ENCODE measurements at places on chromosomes 7 and 10.

- no peak for DNase-seq
Measured at GRCh38 chr7:94452239-94452638, 57.4 kb upstream of the CASD1 start.

DNA sequence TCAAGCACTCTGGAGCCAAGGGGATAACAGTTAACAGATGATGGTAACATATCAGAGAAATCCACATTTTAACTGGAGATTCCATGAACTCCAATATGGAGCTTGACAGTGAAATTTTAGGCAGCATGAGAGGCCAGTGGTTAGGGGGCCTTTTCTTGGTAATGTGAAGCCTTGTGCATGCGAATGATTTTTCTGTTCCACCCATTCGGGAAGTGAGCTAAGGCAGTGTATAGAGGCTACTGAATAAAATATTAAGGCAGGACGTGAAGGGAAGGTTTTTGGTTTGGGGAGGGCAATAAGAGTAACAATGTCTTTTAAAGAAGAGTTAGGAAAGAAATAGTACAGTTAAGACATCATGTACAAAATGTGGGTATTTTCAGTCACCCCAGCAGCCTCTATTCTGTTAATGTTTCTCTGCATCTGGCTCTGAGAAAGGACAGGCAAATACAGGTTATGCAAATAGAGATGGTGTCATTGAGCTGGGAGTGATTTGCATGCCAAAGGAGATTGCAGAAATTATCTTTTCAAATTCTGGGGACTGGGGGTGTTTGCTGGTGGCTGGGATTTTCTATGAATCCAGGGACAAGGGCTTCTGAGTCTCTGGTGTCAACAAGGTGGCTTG lies 6.8 kb upstream of the TAS2R60 start:
- DNase-seq = no peak

- DNase-seq = no peak
Measured at GRCh38 chr10:101576211-101576863, 11.7 kb downstream of the POLL start.

GRCh38 chr10:4337563-4337962 lies 488.4 kb upstream of the AKR1E2 start:
- DNase-seq = no peak

DNA sequence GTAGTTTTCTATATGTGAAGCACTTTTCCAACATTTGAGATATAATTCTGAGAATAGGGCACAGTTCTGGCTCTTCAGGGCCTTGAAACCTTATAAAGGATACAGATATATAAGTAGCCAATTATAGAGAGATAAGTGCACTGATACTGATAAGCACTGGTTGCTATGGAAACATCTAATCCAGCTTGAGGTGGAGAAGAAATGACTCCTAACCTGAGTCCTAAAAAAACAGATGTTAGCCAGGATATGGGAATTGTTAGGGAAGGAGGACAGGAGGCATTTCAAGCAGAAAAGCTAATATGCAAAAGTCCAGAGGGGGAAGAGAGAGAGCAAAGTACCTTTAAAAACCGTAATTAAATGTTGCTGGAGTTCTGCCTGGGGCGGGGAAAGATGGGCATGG lies 30.8 kb downstream of the STRIP2 start:
- no peak for DNase-seq

DNA sequence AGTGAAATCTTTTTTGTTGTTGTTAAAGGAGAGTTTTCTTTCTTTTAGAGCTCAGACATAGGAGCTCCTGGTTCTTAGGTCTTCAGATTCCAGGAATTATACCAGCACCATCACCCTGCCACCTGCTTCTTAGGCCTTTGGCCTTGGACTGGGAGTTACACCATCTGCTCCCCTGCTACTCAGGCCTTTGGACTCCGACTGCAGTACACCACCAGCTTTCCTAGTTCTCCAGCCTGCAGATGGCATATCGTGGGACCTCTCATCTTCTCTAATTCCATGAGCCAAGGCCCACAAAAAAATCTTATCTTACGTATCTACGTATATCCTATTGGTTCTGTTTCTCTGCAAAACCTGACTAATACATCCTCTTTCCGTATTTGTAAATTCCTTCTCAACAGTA lies 5.1 kb upstream of the TACC2 start:
- DNase-seq = no peak

- DNase-seq = no peak
Measured at GRCh38 chr10:37576154-37576553, 281.3 kb downstream of the ZNF248 start.

GRCh38 chr7:111137296-111138192 lies 46.6 kb downstream of the LRRN3 start:
- DNase-seq = peak; percentile 5

GRCh38 chr7:31986878-31987518 lies 83.2 kb downstream of the PDE1C start:
- DNase-seq = no peak

DNA sequence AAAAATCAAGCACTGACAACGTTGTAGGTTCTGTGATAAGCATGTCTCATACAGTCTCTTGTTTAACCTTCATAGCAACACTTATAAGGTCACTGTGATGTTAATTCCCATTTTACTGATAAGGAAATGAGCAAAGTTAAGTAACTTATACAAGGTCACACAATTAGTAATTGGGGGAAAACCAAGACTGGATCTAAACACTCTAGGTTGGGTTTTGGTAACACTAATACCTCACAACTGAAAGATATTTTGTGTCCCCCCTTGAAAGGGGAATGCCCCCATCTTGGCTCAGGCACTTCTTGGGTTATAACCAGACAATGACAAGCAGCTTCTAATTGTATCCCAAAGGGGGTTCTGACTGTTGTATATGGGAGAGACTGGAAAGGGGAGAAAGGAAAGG lies 36.0 kb upstream of the ABCB4 start:
- DNase-seq = no peak

GRCh38 chr7:118148930-118149329 lies 35.0 kb upstream of the LSM8 start:
- no peak for DNase-seq

DNA sequence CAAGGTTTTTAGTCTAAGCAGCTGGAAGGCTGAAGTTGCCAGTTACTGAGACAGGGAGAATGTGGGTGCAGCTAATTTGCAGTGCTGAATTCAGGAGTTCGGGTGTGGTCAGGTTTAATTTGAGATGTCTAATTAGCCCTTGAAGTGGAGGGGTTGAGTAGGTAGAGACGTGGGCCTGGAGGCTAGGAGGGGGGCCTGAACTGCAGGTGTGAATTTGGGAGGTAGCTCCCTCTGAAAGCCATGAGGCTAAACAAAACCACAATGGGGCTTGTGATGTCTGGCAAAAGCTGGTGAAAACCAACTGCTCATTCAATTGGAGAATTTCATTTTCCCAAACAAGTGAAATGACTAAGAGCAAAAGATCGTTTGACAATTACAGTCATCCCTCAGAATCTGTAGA lies 246.0 kb upstream of the NFE2L3 start:
- no peak for DNase-seq

GRCh38 chr7:3094701-3095445 lies 51.2 kb upstream of the CARD11 start:
- DNase-seq = no peak

DNA sequence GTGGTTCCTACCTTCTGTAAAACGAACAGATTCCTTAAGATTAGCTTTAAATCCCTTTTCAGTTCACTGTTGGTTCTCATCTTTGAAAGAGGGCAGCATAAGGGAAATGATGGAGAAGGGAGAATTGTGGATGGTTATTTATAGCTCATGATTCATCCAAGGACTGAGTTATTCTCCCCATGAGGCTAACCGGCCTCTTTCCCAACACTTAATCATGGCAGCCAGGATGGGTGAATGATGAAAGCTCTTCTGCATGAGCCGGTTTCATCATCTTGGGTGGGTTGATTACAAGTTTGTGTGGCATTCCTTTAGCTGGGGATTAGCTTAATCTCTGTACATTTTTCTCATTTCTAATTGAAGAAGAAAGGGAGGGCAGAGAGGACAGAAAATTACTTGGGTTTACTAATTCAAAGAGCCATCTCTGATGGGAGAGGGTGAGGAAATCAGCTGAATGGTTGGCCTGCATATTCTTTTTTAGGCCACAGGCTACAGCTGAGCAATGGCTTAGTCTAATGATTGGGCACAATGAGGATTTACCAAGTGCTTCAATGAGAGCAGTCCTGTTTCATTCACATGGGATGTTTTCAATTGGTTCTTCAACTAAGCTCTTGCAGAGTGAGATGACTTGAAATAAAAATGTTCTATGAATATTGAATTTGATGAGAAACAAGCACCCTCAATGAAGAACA lies 250.0 kb downstream of the BMPER start:
- no peak for DNase-seq
